Activated CD4-positive, alpha-beta T cell treated with anti-CD3 and anti-CD28 coated beads for 4 hours (primary cell): ENCODE measurements at places on chromosomes 7 and 10.
A peak's percentile ranks its signal among the peaks of the same experiment; 100 is the strongest.

GRCh38 chr7:45712872-45713668, 138.9 kb downstream of the ADCY1 start:
- DNase-seq = no peak

DNA sequence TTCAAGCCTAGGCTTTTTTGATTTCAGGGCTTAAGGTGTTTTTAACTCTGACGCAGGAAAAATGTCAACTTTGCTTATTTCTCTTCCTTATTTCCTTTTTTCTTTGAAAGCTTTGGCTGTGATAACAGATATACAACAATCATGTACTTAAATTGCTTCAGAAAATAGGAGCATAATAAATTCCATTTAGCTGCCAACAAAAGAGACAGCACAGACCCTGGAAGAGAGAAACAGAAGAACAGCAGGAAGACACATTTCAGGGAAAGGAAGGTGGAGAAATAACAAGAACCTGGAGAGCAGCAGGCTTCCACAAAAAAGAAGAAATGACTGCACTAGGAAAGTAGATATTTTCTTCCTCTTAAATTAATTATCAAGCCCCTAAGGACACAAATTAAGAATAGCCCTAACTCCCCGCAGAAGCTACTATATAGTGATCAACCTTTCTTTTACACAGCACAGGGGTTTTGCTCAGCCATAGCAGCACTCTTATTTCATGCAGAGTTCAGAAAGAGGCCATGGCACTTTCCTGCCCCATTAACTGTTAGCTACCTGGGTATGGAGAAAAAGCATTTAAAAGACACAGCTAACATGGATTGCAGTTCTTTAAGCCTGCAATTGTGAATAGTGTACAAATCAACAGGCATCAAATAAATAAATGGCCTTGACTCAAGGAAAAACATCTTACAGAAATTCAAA, 61.5 kb downstream of the IQUB start:
- no peak for DNase-seq

DNA sequence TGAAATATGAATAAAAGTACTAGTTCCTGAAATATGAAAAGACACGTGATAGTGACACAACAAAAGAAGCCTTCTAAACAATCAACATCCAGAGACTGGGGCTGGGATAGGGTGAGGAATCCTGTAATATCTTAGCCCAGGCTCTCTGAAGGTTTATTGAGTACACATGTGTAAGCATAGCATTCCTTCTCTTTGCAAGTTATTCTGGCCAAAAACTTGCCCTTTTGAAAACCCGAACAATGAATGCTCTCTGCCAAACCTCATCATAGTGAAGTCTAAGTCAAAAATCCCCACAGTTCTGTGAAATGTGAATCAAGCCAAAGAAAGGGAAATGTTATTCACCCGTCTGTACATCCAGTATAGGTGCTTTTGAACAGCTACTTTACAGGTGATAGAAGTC, 11.6 kb downstream of the SEMA3D start:
- DNase-seq = no peak

- DNase-seq = no peak
Measured at GRCh38 chr7:121913947-121914675, 41.1 kb downstream of the PTPRZ1 start.

- DNase-seq = no peak
Measured at GRCh38 chr7:86889501-86889900, 170.0 kb downstream of the ELAPOR2 start.

- DNase-seq = no peak
Measured at GRCh38 chr7:127578711-127579275, 6.6 kb downstream of the GCC1 start.

DNA sequence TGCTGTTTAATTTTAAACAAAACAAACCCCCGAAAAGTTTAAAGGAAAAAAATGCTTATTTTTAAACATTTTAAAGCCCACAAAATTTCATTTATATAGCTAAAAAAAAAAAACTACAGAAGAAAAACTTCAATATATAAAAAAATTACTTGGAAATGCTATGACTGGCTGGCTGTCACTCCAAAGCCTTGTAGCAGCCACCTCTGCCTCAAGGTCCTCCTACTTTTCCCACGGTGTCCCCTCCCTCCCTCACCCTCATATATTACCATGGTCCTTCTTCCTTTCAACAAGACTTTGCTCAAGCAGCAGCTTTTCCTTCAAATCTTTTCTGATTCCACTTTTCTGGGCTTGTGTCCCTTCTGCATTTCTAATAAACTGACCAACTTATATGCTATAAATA, 122.0 kb downstream of the TPK1 start:
- no peak for DNase-seq

- DNase-seq = no peak
Measured at GRCh38 chr10:131728286-131729228, 172.3 kb upstream of the PPP2R2D start.

DNA sequence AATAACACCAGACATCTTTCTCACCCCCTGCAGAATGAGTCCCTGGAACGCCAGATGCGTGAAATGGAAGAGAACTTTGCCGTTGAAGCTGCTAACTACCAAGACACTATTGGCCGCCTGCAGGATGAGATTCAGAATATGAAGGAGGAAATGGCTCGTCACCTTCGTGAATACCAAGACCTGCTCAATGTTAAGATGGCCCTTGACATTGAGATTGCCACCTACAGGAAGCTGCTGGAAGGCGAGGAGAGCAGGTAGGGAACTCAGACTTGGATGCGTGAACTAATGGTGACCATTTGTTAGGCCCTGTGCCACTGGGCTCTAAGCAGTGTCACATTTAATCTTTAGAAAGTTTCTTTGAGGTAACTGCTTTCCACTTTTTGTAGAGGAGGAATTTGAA, 7.1 kb downstream of the VIM start:
- no peak for DNase-seq

GRCh38 chr7:155222573-155222972, 75.1 kb upstream of the INSIG1 start:
- DNase-seq = no peak

- DNase-seq = no peak
Measured at GRCh38 chr10:4688168-4688567, 137.8 kb upstream of the AKR1E2 start.

DNA sequence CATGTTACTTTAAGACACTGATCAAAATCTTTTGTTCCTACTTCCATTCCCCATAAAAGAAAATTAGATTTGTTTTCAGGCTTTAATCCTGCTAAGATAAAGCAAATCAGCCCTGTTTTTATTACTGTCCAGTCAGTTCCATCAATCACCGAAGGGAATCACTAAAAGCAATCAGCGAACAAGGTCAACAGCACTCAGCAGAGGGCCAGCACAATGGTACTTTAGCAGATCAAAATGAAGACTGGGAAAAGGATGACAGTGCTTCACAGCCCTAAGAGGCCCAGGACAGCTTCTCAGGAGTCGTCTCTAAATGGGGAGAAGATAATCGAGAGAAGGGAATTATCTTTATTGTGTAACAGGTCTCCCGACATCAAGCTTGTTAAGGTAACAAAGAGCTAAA, 32.7 kb downstream of the SEM1 start:
- DNase-seq = no peak

- DNase-seq = no peak
Measured at GRCh38 chr7:155425887-155426286, 32.0 kb upstream of the EN2 start.

- peak; percentile 69 for DNase-seq
Measured at GRCh38 chr10:87095236-87095945, 385 bp downstream of the SHLD2 start.

- DNase-seq = no peak
Measured at GRCh38 chr10:7432884-7433726, 22.3 kb upstream of the SFMBT2 start.

DNA sequence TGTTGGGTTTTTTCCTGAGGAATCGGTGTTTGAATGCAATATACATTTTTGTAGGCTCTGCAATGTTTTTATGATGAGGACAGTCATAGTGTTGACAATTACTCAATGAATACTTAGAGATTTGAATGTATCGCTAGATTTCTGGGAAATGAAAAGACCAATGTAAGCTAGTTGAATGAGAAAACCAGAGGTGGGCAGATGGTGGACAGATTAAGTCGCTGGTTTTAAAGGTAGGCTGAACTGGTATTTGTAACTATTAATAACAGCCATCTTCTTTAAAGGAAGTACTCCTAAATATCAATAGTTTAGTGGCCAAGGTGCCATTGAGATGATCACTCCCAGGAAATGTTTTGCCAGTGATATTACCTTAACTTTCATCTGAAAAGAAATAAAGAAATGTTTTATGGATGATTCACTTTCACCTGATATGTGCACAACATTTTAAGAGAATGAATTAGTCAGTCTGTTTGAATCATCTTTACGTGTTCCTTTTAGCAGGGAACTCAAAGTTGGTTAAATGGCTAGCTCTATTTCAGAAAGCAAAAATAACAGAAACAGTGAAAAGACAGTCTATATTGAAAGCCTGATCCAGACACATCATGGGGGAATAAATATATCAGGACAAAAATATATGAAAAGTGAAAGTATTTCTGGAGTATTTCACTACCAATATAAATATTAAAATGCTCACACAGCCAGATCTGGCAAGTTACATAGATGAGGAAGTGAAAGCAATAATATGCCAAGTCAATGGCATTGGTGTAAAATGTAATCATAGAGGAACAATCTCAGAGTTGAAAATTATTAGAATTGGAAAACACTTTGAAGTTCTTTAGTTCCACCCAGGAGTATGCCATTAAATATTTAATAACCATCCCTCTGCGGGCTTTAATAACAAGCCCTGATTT, 20.7 kb downstream of the MET start:
- DNase-seq = no peak

DNA sequence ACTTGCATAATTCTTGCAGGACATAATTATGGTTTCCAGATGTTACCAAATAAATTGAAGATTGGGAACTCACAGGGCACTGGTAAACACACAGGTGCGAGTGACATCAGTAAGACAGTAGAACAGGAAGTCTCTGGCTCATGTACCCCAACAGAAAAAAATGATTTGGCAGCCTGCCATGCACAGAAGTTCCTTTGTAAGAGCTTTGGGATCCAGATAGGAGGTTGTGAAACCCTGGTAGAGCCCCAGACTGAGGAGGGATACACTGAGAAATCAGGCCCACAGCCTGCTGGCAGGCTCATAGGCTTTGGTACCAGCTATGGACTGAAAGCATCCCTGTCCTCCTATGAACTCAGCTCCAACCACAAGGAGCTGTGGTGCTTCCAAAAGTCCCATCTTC, 118.0 kb downstream of the COBL start:
- DNase-seq = no peak

DNA sequence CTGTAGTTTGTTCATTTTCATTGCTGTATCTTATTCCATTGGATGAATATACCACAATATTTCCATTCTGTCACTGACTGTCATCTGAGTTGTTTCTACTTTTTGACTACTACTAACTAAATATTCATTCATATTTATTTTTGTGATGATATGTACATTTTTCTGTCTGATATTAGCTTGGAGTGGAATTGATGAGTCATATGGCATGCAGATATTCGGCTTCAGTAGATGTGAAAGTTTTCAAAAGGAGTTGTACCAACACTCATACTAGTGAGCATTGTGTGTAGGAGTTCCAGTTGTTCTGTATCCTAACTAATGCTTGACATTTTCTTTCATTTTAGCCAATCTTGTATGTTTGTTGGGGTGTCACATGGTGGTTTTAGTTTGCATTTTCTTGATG, 7.7 kb downstream of the RUNDC3B start:
- DNase-seq = no peak

GRCh38 chr10:34762603-34763299, 52.3 kb downstream of the PARD3 start:
- no peak for DNase-seq

- no peak for DNase-seq
Measured at GRCh38 chr10:117734731-117735405, 192.3 kb downstream of the EMX2 start.
